ENCODE measurements at places on chromosomes 3 and 15.

GRCh38 chr15:45862034-45862433, 227.2 kb downstream of the SQOR start:
- no peak for DNase-seq

DNA sequence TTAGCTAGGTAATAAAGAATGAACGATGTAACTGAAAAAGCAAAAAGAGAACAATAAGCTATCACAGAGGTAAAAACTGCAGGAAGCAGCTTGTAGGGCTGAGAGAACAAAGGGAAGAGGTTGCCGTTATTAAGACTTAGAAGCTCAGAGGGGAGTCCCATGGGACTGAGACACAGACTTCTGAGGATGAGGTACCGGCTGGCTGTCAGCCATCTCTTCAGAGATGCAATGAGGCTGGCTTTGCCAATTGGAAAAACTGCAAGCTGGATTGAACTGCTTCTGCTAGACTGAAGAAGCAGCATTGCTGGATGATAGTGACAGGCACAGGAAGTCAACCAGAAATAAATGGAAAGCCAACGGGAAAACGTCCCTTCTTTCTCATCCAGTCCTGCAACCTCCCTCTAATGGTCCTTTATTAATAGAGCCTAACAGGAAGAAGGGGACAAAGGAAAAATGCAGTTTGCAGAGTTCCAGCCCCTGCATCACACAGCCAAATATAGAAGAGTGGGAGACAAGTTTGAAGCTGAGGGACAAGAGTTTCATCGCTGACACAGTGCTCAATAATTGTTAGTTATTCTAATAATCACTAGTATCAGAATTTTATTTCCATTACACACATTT, 21.1 kb upstream of the KLHL6 start:
- no peak for DNase-seq

GRCh38 chr3:143002727-143003126, 1.4 kb downstream of the U2SURP start:
- DNase-seq, result no peak

- DNase-seq, result no peak
These were observed 1135.1 kb downstream of the TUSC7 start for GRCh38 chr3:117844676-117845075.

DNA sequence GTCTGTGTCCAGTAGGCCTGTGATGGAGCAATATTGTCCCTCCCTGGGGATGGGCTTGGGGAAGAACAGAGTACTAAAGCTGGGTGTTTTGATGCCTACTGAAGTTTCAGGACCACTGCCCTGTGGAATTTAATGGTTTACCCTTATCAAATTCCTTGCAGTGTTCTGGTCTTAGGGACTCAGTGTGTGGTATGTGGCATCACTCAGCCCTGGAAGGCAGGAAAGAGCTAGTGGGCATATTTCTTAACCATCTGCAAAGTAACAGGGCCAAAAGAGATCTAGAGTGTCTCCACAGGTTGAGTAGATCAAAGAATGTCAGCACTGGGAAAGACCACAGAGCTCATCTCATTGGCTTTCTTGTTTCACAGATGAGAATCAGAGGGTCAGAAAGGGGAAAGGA, 11.8 kb upstream of the SCN10A start:
- DNase-seq, result no peak

DNA sequence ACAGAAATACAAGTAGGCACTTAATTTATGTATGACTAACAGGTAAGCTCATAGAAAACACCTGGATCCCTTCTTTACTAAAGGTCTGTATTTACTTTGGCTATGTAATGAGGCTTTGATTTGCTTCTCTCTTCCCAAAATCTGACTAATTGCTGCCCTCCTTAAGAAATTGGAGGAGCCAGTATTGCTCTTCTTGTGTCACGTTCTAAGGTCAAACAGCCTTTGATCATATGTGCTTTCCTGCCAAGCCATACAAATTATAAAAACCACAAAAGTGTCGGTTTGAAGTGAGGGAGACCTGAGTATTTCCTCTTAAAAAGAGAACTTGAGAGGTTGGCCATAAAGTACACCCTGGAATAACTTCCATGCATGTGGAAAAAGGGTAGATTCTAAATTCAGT, 112.1 kb upstream of the MB21D2 start:
- no peak for DNase-seq

DNA sequence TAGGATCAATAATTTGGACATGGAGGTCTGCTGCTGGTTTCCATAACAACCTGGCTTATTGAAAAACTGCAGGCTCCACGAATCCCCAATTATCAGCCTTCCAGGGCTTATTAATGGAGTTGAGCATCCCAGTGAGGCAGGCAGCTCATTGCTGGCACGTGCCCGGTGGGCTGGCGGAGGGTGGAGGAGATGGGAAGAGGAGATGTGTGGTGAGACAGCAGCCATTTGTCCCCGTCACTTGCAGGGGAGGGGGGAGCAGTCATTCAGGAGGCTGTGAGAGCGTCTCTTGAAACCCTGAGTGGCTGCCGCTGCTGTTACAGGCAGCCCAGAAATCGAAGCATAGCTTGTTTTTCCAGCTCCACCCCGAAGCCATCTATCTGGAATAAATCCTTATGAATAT, 70.6 kb downstream of the GAP43 start:
- no peak for DNase-seq

GRCh38 chr3:110016235-110016815, 679.0 kb upstream of the DPPA4 start:
- no peak for DNase-seq

DNA sequence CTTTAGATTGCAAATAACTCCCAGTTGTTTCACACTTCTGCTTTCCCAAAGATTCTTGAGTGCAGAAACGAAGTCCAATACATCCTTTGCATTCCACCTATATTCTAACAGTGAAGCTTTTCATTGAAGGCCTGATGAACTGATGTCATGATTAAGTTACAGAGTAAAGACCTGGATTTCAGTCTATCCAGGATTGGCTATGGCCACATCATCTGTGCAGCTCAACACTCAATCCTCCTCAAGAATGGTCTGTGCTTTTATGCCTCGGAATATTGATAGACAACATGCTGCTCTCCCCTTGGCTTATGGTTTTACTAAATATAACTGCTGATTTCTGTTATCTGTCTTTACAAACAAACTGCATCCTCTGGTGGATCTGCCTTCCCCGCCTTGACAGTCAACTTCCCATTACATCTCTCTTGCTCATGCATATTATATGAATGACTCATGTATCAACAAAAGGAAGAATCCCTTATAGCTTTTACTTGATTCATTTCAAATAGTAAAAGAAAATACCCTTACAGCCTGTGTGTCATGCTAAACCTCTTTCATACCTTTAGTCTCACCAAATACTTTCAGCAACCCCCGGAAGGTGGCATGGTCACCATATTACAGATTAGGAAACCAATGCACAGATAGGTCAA, 59.5 kb downstream of the SCN11A start:
- no peak for DNase-seq

- DNase-seq, result no peak
These were observed 49.8 kb downstream of the TCF12 start for GRCh38 chr15:56968256-56968655.

DNA sequence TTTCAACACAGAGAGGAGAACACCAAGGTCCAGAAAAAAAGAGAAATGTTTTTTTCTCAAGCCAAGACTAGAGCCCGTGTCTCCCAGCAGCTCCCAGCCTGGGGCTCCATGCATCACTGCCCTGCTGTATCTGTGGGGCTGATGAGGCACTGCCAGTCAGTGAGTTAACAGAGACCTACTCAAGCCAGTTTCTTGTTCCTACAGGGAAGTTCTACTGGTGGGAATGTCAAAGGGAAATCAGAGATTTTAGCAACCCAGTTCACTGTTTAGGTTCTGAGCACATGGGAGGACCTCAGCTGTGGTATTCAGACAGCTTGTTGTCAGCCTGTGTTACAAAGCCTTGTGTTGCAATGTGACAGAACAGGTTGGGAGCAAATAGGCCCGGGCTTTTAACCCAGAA, 234.3 kb downstream of the TLE3 start:
- DNase-seq, result no peak
